ENCODE measurements at places on chromosomes 2 and 18.

GRCh38 chr2:162706770-162707169 is 131.8 kb downstream of the KCNH7 start:
- DNase-seq: no peak

- DNase-seq: no peak
Measured at GRCh38 chr18:2911533-2911932, 64.7 kb downstream of the EMILIN2 start.

DNA sequence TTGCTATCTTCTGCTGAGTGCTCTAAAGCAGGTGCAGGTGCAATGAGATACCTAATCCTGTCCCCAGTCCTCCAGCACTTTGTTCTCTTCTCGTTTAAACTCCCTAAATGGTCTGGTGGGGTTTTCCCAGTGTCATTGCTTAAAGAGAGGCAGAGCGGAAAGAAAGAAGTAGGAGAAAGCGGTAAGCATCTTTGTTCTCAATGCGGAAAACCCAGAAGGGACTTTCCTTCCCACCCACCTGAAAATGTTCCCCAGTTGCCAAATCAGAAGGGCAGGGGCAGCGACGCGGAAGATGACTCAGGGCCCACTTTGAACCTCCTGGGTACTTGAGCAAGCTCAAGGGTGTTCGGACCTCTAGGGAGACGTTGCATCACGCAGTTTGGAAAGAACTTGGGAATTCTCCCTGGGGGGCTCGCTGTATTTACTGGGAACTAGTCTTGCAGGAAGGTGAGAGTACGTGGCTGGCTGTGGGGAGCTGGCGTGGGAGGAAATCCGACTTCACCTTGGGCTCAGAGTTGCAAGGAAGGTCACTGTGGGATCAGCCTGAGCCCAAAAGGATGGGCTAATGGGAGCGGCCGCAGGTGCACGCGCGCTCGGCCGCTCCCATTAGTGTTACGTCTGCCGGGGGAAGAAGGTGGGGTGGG is 589 bp upstream of the SGPP2 start:
- peak; percentile 17 for DNase-seq

DNA sequence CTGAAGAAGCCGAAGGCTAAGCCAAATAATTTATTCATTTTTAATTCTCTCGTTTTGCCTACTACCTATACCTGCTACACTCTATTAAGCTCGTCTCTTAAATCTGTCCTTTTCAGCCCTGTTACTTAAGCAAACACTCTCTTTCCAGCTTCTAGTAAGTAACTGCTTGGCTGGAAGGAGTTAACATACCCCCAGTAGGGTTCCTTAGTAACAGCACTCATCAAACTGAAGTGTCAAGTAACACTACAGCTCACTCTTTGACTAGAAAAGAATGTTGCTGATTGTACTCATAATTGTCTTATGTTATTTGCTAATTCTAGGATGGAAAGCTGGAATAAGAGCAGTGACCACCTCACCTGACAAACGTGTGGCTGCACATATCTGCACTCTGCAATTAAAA is 120.0 kb upstream of the SCN7A start:
- DNase-seq: no peak

- DNase-seq: no peak
Measured at GRCh38 chr2:124301915-124302314, 276.8 kb downstream of the CNTNAP5 start.

- no peak for DNase-seq
Measured at GRCh38 chr18:37913051-37913450, 347.5 kb upstream of the CELF4 start.

GRCh38 chr2:207233731-207234130 is 68.0 kb upstream of the KLF7 start:
- no peak for DNase-seq

GRCh38 chr2:102074152-102074783 is 68.3 kb upstream of the IL1R1 start:
- no peak for DNase-seq

- DNase-seq: no peak
Measured at GRCh38 chr2:133717497-133717896, 149.2 kb upstream of the NCKAP5 start.

DNA sequence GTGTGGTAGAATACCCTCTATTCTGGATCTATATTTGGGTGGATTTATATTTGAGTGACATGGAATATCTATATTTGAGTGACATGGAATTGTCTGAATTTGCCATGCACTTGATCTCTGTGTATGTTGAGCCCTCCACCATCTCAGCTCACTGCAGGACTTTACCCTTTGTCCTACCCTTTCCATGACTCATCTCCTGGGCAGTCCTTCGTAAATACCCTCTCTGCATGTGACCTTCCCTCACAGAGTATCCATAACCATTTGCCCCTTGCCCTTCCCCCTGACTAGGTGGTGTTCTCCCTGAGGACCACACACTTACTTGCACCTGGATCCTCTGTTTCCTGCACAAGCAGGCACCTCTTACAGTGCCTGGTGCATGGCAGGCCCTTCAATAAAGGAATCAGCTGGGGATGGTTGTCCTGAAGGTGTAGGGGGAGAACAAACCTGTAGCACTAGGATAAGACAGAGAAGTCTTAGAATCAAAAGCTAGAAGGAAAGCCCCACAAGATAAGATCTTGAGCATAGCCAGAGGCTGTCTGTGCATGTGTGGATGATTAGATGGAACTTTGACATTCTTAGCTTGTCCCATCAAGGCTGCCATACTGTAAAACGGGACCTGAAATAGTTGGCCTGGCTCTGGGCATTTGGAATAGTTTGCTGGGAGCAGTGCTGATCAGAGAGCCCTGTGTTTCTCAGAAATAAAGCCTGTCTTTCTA is 230.4 kb downstream of the FHOD3 start:
- DNase-seq: no peak

- DNase-seq: no peak
Measured at GRCh38 chr18:42658171-42658570, 457.3 kb downstream of the RIT2 start.

- DNase-seq: no peak
Measured at GRCh38 chr2:179636100-179636980, 225.1 kb downstream of the ZNF385B start.

- DNase-seq: no peak
Measured at GRCh38 chr2:191250400-191250799, 5.2 kb downstream of the MYO1B start.

- no peak for DNase-seq
Measured at GRCh38 chr2:45776160-45776955, 124.9 kb downstream of the PRKCE start.

DNA sequence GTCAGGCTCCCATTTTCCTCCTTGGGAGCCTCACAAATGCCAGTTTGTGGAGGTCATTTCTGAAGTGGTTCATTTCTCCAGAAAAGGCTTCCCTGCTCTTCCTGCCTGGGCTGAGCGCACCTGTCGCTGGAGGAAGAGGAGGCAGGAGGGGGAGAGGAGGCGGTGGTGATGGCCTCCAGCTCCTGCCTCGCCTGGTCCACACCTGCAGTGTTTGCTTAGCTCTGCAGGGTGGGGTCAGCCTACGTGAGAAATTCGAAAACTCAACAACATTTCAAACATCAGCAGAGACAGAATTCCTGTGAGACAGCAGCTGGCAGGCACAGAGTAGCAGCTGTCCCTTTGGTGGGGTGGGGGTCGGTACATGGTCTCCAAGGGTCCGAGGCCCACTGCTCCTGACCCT is 7.9 kb downstream of the IMPA2 start:
- DNase-seq: no peak

DNA sequence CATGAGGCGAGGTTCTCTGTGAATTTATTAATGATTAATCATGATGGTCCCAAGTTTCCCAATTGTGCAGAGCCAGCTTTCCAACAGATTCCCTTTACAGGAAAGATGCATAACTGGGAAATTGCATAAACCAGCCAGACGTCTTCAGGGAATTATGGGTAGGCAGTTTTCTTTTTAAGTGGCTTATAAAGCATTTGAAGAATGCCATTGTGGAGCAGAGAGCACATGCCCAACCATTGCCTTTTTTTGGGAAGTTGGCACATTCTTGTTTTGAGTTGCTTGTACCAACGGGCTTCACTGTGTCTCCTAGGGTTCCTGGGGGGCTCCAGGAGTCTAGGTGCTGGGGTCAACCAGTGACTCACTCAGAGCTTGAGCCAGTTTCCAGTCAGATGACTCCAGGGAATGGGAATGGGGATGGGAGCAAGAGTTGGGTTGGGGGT is 231.7 kb upstream of the FOSL2 start:
- DNase-seq: no peak

DNA sequence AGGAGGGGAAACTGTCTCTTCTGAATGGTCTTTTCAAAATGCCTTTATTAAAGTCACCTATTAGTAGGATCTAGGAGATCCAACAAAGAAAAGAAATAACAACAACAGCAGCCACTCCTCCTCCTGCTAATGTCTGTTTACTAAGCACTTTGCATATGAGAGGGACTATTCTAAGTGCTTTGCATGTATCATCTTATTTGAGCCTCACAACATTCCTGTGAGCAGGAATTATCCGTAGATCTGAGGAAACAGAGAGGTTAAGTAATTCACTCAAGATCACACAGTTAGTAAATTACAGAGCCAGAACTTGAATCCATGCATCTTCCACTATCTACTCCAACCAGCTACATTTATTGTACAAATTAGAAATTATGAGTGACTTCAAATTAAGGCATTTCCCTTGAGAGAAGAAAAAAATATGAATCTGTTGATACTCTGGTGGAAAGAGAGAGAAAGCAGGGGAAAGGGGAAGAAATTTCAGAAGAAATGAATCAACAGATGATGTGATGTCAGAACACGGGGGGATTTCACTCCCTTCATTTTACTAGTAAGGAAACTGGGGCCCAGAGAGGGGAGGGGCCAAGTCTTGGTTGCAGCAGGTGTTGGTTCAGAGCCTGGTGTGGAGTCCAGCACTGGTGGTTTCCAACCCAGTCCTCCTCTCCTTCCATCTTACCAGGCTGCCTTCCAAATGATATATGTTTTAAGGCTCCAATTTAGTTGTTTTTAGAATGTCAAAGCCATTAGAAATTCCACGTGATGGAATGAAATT is 49.7 kb downstream of the TSN start:
- DNase-seq: no peak

DNA sequence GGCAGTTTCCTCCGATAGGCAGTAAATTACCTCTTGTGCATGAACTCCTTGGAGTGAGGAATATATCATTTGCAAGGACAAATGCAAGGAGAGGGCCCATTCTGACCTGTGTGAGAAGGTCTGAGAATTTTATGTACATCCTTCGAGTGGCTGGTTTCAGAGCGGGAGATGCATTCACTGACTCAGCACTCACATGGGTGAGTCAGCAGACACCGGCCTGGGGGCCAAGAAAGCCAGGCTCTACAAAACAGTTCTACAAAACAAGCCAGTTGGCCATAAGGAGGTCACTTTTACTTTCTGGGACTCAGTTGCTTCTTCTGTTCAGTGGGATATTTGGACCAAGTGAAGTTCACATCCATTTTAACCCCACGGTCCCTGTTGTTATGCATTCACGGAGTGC is 35.3 kb downstream of the CYP26B1 start:
- no peak for DNase-seq

DNA sequence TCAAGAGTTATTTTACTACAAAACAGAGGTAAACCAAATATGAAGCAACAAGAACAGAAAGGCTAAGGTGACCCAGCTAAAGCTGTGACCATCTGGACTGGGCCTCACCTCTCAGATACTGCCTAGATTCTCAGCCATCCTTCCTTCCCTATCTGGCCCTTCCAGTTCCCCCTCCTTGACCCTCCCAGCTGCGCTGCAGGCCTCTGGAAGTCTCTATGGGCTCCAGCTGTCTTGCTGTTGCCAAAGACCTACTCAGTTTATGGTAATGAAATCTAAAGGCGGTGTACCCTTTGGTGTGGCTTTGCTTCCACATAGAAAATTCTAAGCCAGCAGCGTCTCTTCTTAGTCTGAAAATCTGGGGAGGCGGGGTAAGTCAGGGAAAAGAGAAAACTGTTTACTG is 55.7 kb downstream of the ARHGEF33 start:
- DNase-seq: no peak

DNA sequence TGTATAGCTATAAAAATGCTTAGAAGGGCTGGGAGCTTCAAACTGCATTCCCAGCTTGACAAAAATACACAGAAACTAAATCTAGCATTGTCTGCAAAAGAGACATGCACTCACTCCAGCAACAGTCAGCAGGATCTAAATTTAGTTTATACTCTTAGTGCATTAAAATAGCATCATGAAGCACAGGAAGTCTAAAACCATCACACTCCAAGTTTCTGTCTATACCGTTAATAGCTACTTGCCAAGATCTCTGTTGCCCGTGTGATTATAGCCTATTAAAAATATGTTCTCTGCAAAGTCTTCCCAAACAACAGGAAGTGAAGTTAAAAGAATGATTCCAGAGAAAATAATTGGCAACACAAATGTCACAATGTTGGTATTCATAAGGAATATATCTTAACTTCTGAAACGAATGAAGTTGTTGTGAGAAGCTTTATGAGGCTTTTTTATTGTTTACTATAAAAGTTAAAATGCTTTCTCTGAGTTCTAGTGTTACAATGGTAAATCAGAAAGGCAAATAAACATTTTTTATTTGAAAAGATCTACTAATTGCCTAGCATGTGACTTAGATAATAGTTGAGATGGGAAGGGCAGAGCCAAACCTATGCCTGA is 184.2 kb downstream of the ZNF385B start:
- DNase-seq: no peak

- no peak for DNase-seq
Measured at GRCh38 chr2:233673896-233674295, 2.2 kb downstream of the UGT1A9 start.

DNA sequence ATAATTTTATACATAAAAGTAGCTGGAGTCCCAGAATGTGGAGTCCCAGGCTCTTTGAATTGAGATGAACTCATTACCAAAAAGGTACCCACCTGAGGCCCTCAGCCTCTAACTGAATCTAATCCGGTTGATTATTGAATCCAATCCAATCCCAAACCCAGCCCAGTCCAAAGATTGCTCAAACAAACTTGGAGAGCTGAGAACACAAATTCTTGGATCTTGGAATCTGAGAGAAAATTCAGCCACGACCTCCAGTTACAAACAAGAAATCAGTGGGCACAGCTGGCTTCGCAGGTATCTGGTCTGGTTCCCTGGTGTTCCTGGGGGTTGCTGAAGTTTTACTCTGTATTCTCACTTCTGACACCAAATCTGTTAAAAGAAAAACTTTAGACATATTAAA is 28.4 kb upstream of the RHOB start:
- DNase-seq: no peak

DNA sequence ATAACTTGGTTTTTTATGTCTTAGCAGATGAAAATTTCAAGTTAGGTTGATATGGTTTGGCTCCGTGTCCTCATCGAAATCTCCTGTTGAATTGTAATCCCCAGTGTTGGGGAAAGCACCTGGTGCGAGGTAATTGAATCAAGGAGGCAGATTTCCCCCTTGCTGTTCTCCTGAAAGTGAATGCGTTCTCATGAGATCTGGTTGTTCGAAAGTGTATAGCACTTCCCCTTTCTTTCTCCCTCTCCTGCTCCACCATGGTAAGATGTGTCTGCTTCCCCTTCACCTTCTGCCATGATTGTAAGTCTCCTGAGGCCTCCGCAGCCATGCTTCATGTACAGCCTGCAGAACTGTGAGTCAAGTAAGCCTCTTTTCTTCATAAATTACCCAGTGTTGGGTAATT is 242.1 kb upstream of the TNP1 start:
- no peak for DNase-seq

GRCh38 chr18:33830213-33830612 is 252.2 kb downstream of the ASXL3 start:
- no peak for DNase-seq

- DNase-seq: no peak
Measured at GRCh38 chr2:64562148-64562784, 38.1 kb downstream of the AFTPH start.

- DNase-seq: no peak
Measured at GRCh38 chr2:235958931-235959410, 209.2 kb downstream of the GBX2 start.

All from T-cell (primary cell).